GM04503 (cell line): ENCODE measurements at places on chromosomes 6 and 20.

DNA sequence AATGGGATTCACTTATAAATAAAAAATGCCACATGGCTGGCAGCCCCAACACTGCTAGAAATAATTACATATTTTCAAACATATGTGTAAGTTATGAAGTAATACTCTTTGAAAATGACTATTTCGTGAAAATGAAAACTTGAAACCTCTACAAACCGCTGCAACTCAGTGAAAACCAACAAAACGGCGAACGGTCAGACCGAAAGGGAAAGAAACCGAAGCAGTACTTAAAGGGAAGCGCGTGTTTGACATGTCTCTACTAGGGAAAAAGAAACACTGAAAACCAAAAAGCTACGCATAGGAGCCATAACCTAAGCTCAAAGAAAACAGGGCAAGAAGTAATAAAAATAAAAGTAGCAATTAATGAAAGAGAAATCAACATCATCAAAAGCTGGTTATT lies 121.0 kb upstream of the GGTLC1 start:
- DNase-seq: no peak

DNA sequence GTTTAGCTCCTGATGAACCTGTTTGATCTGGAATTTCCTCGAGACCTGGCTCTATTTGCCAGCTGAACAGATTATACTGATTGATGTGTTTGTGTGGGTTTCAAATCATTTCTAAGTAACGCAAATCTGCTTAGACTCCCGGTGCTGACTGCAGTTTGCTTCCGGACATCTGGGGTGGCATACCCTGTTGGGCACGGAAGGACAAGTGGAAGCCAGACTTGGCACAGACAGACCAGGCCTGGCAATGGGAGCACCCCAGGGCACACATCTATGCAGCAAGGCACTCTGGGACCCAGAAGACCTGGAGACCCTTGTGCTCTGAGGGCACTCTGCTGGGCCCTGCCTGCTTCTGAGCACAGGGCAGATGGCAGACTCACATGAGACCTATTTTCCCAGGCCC lies 433.7 kb upstream of the CHD6 start:
- DNase-seq: no peak

GRCh38 chr6:113562248-113562647 lies 294.9 kb upstream of the MARCKS start:
- DNase-seq: no peak

DNA sequence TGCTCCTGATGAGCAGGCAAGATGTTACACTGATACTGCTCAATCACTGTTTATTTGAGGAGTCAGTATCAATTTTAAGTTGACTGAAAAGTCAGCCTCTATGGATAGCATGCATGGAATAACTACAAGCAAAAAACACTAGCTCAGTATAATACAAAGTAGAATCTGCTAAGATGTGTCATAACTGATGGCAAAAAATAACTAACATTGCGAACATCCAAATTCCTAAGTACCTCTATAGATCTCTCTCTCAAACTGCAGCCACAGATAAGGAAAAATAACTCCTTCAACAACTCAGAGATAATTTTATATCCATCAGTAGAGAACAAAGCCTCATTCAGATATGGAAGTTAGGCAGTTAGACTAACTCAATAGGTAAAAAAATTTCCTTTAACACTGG lies 16.3 kb downstream of the HDAC2 start:
- DNase-seq: no peak

DNA sequence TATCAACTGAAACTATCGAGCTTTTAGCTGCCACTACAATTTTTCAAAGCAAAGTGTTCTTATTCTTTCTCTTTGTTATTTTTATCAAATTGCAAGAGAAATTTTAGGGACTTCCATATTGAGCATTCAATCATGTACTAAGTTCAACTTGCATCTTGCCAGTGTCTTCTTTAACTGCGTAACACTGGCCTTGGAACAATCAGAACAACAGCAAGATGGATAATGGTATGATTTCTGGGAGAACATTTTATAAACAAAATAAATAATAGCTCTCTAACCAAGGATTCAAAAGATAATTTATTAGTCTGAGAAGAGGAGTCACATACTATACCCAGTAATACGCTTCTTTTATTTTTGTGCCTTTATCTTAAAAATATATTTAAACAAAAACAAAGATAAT lies 168.0 kb downstream of the ISM1 start:
- DNase-seq: no peak

- DNase-seq: no peak
These were observed 8.7 kb downstream of the GPX6 start for GRCh38 chr6:28506807-28507475.

DNA sequence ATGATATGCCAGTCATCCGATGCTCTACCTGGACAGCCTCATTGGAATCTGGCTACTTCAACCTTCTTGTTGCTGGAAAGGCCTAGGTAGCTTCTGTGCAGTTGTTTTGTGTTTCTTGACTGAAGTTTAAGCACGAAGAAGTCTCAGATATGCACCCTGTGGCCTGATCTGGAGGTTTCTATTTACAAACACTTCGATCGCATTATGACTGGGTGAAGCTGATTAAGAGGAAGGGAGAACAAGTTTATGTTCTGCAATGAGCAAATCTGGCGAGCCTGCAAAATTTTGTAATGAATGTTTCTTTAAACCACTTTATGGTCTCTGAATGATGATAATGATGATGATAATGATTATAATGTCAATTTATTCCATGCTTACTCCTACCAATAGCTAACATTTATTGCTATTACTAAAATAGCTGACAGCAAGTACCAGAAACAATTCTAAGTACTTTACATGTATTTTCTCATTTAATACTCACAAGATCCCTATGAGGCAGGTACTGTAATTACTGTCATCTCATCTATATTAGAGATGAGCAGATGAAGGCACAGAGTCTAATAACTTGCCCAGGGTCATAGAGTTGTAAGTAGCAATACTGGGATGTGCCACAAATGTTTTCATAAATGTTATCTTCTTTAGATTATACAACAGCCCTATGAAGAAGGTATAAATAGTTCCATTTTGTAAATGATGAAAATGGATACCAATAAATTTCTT lies 126.1 kb upstream of the UST start:
- no peak for DNase-seq

DNA sequence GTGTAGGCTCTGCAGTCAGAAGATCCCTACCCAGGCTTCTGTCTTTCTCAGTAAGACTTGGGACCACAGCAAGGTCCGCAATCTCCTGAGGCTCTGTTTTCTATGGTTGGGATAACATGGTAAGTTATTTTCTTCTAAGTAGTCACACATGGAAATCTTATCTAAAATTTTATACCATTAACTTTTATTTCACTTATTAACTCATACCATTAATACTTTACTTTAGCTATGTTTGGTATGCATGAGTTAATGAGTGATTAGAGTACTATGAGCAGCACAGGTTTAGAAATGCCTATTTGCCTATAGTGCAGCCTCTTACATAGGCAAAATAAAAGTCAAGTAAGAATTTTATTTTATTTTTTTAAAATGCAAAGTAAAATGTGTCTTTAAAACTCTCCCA lies 27.2 kb downstream of the GINM1 start:
- no peak for DNase-seq

DNA sequence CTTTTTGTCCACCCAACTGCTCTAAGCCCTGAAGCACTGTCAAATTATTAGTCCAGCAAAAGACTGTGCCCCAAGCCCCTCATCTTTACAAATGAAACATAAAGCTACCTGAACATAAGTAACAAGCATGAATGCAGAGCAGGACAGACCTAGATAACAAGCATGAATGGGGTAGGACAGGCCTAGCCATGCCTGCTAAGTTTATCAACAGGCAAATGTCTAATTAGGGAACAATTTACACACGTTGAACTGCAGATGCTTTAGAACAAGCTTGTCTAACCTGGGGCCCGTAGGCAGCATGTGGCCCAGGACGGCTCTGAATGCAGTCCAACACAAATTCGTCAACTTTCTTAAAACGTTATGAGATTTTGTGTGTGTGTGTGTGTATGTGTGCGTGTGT lies 13.6 kb downstream of the FBXO30 start:
- no peak for DNase-seq

- no peak for DNase-seq
These were observed 14.1 kb upstream of the FRMD1 start for GRCh38 chr6:168093071-168093505.

GRCh38 chr6:112990971-112991370 lies 643.8 kb downstream of the RFPL4B start:
- DNase-seq: no peak

GRCh38 chr6:21159465-21159864 lies 434.1 kb upstream of the SOX4 start:
- no peak for DNase-seq

DNA sequence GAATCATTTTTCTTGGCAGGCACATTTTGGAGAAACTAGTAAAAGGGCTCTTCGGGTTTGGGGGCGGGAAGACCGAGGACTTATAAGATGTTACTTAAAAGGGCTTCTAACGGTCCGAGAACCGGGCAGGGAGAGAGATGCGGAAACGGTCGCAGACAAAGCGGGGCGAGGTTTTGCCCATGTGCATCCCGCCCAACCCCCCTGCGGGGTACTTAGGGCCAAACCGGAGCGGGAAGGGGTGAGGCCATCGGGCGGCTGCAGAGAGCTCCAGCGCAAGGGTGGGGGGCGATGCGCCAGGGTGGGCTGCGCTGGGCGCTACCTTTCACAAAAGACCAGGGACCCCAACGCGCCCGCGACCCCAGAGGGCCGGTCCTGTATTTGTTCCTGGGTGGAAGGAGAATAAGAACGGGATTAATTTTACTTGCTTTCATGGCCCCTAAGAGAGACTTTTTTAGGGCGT lies 616 bp downstream of the TUBB start:
- no peak for DNase-seq

- DNase-seq: peak; percentile 17
These were observed 234.1 kb upstream of the BMP2 start for GRCh38 chr20:6533351-6533750.

DNA sequence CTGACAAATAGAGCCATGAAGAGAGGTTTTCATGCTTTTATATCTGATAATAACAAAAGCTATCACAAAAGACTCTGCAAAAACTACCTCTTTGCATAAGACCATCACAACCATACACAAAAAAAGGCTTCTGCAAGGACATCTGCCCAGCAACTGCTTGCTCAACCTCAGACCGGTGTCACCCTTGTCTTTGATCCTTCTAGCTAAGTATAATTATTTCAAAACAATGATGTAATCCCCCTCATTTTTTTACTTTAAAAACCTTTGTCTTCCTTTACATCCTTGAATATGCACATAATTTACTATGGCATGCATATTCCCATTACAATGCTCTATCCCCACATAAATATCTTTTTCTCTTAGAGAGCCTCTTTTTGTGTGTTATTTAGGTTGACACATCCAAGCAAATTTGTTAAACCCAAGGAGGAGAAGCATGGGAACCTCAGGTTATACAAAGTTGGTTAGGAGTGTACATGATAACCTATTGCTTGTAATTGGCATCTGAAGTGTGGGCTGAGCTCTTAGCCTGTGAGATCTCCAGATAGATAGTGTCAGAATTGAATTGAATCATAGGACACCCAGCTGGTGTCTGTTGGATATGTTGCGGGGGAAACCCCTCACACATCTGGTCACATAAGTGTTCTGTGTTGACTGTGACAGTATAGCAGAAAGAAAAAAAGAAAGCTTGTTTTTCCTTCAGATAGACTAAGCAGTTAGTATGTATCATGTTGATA lies 20.7 kb upstream of the CGA start:
- no peak for DNase-seq

DNA sequence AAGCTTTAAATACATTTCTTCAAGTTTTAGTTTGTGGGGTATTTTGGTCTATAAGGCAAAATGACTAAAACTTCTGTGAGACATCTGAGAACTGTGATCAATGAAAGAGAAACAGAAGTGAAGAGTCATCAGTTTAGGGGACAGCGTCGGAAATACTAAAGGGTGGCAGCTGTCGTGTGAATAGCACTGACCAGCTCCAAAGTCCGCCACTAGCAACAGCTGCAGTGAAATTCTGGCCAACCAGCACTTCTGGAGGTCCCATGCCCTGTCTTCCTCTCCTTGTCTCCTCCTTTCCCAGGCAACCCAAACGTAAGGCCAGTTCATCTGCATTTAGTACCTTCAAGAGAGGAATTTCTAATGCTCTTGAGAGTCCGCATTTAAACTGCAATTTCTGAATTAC lies 87.5 kb downstream of the DACT2 start:
- DNase-seq: no peak

GRCh38 chr20:3213226-3213625 lies 3.9 kb downstream of the ITPA start:
- DNase-seq: no peak

DNA sequence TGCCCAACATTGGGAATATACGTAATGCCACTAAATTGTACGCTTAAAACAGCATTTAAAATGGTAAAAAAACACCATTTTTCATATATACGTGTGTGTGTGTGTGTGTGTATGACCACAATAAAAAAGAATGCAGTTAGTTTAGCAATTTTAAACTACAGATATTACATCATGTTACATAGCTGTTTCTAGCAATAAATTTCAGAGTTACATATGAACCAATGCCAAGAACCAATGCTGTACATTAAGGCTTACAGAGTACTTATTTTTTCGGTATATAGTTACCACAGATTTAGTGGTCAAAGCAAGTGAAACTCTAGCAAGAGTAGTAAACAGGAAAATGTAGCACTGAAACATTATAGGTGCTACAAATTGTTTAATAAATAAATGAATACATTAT lies 119.3 kb downstream of the PDE10A start:
- no peak for DNase-seq

DNA sequence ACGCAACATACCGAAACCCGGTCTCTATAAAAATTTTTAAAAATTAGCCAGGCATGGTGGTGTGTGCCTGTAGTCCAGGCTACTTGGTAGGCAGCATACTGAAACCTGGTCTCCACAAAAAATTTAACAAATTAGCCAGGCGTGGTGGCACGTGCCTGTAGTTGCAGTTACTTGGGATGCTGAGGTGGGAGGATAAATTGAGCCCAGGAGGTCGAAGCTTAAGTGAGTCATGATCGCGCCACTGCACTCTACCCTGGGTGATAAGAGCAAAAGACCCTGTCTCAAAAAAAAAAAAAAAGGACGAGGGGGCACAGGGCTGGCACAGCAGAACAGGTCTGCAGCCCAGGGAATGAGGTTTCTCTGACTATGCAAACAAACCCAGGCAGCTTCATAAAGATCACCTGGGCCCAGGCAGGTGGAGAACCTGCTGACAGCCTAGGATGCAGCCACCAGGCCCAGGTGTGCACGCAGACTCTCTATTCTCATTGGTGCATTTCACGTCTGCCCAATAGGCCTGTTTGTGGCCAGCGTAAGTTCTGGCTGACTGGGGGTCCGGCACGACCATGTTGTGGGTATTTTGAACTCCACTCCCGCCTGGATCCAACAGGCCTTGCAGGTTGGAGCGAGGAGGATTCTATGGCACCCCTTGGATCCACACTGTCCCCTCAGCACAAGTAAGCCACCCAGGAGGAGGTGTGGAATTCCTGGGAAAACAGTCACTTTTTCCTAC lies 204.5 kb downstream of the PREX1 start:
- DNase-seq: no peak

GRCh38 chr20:38119446-38119845 lies 45.6 kb downstream of the TGM2 start:
- DNase-seq: no peak

DNA sequence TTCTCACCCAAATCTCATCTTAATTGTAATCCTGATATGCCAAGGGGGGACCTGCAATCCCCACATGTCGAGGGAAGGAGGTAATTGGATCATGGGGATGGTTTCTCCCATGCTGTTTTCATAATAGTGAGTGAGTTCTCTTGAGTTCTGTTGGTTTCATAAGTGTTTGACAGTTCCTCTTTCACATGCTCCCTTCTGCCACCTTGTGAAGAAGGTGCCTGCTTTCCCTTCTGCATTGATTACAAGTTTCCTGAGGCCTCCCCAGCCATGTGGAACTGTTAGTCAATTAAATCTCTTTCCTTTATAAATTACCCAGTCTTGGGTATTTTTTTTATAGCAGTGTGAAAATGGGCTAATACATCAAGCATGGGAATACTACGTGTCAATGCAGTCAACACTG lies 925.0 kb upstream of the MAN1A1 start:
- DNase-seq: no peak
